ENCODE measurements at places on chromosomes 5 and 9.
A peak's percentile ranks its signal among the peaks of the same experiment; 100 is the strongest.

- peak; percentile 83 for DNase-seq
These were observed 129.0 kb downstream of the SNX18 start for GRCh38 chr5:54646356-54647101.

DNA sequence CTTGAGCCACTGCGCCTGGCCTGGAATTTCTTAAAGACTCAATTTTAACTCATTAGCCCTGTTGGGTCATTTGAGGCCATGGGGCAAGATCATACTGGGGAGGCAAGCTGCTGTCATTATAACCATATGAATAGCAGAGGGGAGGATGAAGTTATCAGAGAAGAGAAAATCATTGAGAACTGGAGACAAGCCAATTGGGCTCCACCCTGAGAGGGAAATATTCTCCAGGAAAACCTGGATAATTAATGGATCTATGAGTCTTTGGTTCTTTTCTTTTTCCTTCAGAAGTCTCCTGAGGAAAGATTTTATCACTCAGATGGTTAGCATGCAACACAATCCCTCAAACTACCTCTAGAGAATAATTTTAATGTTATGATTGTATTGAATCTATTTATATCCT lies 569.6 kb upstream of the TUSC1 start:
- DNase-seq, result no peak

- DNase-seq, result no peak
These were observed 118.7 kb upstream of the CCDC112 start for GRCh38 chr5:115415143-115415491.

- no peak for DNase-seq
These were observed 81.7 kb downstream of the MACROH2A1 start for GRCh38 chr5:135317286-135317685.

GRCh38 chr9:137611623-137612609 lies 6.4 kb downstream of the ARRDC1 start:
- DNase-seq, result no peak

GRCh38 chr9:92963831-92964606 lies 16.7 kb downstream of the FGD3 start:
- no peak for DNase-seq
